ENCODE measurements at places on chromosomes 2 and 18.

DNA sequence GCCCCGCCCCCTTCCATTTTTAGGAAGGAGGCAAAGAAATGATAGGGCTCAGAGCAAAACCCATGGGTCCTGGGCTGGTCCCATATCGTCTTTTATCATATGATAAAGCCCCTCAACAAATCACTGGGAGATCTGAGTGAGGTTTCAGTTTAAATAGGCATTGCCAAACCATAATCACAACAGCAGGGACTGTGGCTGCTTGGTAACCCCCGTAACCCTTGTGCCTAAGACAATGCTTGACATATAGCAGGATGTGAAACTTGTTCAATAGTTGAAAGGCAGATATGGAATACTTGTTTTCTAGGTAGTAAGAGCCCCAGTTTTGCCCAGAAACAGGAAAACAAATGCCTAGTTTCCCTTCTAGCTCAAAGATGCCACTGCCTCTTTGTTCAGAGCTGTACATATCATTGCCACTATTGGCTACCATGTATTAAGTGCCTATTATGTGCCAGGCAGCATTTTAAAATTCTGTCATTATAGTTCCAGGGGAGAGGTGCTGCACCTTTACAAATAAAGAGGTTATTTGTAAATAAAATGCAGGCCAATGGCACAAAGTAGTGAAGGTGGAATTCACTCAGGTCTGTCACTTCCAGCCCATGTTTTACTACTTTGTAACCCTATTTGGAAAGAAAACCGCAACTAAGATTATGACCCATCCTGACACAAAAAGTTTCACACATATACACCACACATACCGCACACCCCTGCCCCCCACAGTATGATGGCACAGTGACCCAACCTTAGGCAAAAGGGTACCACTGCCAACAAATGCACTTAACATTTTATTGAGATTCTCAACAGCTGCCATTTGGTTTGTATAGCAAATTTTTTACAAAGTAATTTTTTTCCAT, 14.2 kb downstream of the NAGK start:
- DNase-seq = no peak

- no peak for DNase-seq
Observed at GRCh38 chr2:24514820-24515219, 23.8 kb downstream of the NCOA1 start.

GRCh38 chr2:216477283-216478035, 21.2 kb upstream of the RPL37A start:
- no peak for DNase-seq

DNA sequence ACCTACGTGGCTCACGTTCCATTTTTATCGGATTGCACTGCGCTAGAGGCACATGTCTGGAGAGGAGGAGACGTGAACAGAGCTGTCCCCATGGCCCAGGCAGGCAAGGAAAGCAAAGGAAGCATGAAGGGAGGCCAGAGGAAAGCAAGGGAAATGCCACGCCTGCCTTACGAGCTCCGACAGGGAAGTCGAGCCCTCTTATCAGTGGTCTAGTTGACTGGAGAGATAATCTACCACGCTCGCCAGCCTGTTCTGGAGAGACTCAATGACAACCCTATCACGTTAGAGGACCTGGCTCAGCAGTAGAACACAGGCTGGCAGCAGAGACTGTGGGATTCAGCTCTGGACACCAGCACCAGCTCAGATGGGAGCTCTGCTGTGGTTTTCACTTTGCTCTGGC, 202.6 kb upstream of the ID2 start:
- DNase-seq = no peak

- DNase-seq = no peak
Observed at GRCh38 chr2:15313657-15314056, 247.5 kb downstream of the NBAS start.

All from SIG-M5 (cell line).